ENCODE measurements at places on chromosomes 4 and X. TPM values are rescaled to one million over a fixed set of nuclear protein-coding genes. Genes with fewer than 3 reads are reported as not detected.

Gene POU4F2
- not detected for total RNA-seq

Gene STK26
- 37.1 TPM for total RNA-seq

Gene CCNA2
- total RNA-seq, result 88.3 TPM

Gene FABP2
- total RNA-seq, result not detected

Gene MAGEB1
- total RNA-seq, result not detected

Gene C1QTNF7
- not detected for total RNA-seq

Gene ZMYM3
- total RNA-seq, result 55.1 TPM

Gene VEGFD
- total RNA-seq, result not detected

Gene FRAS1
- 35.7 TPM for total RNA-seq

Gene TMPRSS11B
- total RNA-seq, result not detected

Gene DKK2
- total RNA-seq, result not detected

Gene XAGE5
- not detected for total RNA-seq

Gene FHDC1
- total RNA-seq, result 1.4 TPM

Gene CT83
- total RNA-seq, result not detected
